ENCODE measurements at places on chromosomes 2 and 18.
A peak's percentile ranks its signal among the peaks of the same experiment; 100 is the strongest.

DNA sequence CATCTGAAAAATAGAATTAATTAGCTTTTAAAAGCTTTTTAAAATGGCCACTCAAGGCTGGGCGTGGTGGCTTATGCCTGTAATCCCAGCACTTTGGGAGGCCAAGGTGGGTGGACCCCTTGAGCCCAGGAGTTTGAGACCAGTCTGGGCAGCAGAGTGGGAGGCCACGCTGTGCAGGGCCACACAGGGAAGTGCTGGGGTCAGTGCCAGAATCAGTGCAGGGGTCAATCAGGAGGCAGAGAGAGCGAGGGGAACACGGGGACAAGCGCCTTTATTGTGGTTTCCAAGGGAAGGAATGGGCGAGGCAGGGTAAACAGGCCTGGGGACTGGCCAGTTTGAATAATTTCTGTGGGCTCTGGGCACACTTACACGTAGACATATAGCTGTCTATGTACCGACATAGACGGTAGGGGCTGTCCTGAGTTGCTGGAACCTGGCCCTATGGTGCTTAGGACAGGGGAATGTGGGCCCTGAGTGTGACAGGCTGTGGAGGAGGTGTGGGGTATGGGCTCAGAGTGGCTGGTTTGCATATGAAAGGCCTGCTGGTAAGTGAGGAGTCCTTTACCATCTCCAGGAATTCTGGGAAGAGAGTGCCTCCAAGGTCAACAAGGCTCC, 42.9 kb downstream of the DYSF start:
- no peak for DNase-seq

- no peak for DNase-seq
Observed at GRCh38 chr2:237896507-237896892, 37.1 kb downstream of the RAMP1 start.

- no peak for DNase-seq
Observed at GRCh38 chr2:238654479-238655197, 193.2 kb upstream of the TWIST2 start.

DNA sequence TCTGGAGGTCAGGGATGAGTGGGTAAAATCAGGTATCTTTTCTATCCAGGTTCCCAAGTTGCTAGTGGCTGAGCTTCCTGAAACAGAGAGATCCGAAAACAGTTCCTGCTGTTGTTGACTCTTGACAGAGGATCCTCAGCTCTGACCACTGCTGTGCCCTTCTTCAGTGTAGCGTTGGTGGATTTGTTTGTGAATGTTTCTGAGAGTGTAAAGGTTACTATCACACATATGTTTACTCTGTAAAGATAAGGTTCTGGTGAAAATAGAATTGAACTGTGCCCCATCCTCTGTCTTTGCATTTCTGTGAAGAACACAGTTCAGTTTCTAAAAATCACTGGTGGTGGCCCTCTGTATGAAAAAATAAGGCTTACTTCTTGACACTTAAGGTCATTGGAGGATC, 119.8 kb downstream of the LDLRAD4 start:
- DNase-seq = no peak

DNA sequence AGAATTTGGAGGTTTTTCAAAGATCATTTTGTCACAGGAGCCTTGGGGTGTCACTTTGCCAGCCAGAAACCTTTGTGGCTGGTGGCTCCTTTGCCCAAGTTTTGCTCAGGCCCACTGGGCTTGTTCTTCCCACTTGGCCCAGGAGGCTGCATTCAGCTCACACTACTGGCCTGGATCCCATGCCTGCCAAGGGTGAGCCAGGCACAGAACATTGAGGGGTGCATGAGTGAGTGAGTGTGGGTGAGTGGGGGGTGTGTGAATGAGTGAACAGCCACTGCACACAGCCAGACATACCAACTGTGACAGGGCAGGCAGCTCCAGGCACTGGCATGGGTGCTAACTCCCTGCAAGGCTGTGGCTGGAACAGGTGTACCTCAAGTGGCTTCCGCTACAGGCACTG, 39.6 kb downstream of the FAM171B start:
- no peak for DNase-seq

- DNase-seq = no peak
Observed at GRCh38 chr18:75879196-75879595, 451.7 kb upstream of the SMIM21 start.

DNA sequence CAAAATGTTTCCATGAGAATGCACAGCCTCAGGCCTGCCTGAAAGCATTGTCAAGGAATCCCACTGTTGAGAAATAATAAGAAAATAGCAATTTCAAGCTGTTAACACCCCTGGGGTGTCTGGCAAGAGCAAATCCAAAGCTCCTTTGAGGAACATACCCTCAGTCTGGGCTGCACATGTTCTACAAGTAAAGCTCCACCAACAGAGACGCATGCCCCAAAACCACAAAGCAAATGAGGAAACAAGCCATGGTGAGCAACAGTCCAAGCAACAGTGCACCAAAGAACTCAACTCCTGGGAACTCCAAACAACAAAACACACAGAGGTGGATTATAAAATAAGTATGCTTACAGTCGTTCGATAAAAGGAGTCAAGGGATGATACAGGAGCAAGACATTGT, 40.3 kb downstream of the CYP27C1 start:
- DNase-seq = no peak

GRCh38 chr2:86661333-86661732, 37.7 kb upstream of the RNF103 start:
- DNase-seq = no peak

- no peak for DNase-seq
Observed at GRCh38 chr2:100721693-100722092, 98.2 kb upstream of the NPAS2 start.

DNA sequence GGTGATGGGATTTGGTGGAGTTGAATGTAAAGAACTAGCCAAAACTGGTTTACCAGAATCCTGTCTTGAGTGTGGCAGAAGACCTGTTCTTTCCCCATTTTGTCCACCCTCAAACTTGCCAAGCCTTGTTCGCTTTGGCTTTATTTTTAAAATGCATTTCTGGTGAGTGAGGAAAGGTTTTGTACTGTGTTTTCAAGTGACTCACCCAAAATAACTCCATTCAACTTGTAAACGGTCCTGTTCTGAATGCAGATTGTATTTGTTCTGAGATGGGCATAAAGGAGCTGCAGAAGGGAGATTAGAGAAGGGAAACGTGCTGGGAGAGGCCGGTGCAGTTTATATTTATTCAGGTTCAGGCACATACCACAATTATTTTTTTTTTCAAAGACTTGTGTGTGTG, 5.3 kb upstream of the ITPRID2 start:
- DNase-seq = no peak

DNA sequence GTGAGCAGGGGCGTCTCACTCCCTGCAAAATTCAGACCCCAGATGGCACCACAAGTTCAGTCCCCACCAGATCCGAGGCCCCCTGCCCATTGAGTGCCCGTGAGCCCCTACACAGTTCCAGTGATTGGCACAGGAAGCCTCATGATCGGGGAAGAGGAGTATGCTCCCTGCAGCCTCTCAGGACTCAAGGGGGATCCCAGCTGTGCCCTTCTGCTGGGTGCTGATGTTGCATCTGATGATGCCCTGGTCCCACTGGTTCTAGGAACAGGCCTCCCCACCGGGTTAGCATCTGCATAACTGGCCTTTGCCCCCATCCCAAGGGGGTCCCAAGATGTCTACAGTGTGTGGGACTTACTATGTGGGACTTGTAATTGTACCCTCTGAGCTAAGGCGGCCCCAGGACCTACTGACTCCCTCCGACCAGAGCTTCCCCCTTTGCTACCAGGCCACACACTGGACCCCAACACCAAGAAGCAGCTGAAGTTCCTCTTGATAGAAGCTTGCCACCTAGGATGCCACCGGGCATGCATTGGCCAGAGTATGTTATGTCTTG, 8.6 kb downstream of the ALPG start:
- no peak for DNase-seq

- peak; percentile 2 for DNase-seq
Observed at GRCh38 chr2:241410739-241411176, 54.7 kb downstream of the FARP2 start.

DNA sequence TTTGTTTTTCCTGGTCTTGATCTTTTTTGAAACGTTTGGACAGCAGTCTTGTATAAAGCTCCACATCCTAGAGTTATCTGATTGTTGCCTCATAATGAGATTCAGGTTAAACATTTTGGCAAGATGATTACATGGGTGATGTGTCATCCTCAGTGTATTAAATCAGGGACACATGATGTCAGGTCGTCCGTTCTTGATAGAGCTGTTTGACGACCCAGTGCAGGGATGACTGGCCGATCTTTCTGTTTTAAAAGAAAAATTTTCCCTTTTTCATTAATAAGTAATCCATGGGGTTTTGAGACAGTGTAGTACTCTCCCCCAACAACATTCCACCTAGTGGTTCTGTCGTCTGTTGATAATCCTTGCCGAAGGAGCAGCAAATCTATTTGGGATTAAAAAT, 44.5 kb upstream of the SERPINB2 start:
- no peak for DNase-seq

DNA sequence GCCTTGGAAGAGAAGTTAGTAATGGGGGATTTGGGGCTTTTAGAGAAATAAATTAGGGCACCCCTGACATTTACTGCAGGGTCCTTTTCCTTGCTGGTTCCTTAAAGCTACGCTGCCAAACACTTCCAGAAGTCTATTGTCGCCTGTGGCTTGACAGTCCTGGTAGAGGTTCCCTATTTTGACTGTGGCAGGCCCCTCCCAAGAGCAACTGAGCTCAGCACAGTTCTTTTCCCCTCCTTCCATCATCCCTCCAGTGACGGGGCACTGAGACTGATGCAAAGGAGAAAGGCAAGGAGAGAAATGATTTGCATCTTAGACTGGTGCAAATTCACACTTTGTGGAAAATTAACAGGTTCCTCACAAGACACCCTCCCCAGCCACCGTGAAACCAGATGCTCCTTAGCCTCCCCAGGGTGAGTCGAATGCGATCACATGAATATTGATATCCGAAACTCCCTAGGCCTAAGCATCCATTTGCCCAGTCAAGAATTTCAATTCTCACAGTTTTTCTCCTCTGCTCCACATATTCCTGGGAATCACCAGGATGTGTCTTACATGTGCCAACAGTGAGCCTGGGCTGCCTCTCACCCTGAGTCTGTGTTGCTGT, 45.4 kb downstream of the RABL2A start:
- DNase-seq = no peak

GRCh38 chr2:34849827-34850226, 1250.7 kb upstream of the FAM98A start:
- DNase-seq = no peak

DNA sequence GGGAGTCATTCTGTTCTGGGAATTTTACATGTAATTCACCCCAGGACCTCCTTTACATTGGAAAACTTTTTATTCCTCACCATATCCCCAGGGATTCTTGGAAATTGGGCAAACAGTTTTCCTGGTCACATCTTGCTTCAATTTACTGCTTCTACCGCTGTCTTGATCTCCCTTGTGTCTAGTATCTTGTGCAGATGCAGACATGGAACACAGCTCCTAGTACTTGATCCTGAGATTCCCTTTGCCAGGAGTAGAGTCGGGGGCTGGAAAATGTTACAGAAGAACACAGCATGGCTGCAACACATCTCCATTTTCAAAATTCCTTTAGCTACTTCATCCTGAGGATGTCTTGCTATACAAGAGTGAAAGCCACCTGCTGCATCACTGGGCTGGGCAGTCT, 472.8 kb downstream of the PLCL1 start:
- no peak for DNase-seq

DNA sequence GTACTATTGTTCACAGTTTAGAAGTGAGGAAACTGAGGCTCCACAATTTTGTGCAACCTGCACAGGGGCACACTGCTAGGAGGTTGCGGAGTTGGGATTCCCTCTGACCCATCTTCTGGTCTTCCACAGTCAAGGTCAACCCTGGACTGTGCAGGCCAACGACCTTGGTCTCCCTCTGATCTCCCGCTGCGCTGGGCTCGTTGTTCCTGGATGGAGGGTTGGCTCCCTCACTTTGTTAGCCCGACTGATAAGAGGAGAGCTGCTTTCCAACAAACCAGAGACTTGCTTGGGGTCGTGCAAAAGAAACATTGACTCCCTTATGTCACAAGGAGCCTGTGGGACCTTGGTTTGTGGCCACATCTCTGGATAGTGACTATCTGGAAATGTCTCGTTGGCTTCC, 187.6 kb downstream of the MYCN start:
- no peak for DNase-seq

GRCh38 chr2:60699617-60700016, 56.5 kb upstream of the PAPOLG start:
- no peak for DNase-seq

GRCh38 chr18:59352250-59352855, 6.7 kb downstream of the LMAN1 start:
- DNase-seq = no peak

DNA sequence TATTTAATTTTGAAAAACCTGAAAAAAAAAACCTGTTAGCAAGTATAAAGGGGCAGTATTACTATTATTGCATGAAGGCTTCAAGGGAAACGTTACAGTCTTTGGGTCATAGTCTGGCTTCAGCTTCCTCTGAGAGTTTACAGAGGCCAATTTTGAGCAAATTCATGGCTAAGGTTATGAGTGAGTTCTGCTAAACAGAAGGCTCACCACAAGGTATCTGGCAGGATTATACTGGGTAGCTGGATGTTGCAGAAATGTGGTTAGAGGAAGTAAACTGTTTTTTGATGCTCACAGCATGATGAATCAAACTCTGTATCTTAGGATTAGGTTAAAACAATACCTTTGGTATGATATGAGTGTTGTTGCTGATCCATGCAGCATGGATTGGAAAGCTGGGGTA, 9.3 kb downstream of the MRPL19 start:
- no peak for DNase-seq

DNA sequence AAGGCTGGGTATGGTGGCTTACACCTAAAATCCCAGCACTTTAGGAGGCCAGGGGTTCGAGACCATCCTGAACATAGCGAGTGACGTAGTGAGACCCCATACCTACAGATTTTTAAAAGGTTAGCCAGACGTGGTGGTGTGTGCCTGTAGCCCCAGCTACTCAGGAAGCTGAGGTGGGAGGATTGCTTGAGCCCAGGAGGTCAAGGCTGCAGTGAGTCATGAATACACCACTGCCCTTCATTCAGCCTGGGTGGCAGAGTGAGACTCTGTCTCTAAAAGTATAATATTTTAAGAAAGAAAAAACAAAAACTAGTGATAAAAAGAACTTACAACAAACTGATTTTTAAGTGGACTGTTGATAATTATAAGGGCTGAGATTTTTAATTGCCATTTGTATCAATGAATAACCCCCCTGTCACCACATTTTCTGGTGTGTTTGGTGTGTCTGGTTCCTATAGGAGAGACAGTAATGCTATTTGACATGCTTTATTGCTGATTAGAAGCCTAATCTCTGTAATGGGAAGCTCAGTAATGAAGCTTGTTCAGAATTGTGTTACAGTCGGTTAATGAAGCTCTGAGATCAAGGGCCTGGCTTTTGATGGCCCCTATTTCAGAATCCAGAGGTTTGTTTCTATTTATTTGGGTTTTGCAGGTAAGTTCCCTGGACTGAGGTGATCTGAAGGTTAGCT, 147.0 kb downstream of the NEDD4L start:
- DNase-seq = no peak

GRCh38 chr18:58860747-58861231, 3.9 kb upstream of the ZNF532 start:
- DNase-seq = no peak
